Caco-2 (cell line): ENCODE measurements at places on chromosomes 13 and 19. TPM values are rescaled to one million over a fixed set of nuclear protein-coding genes. Genes with fewer than 3 reads are reported as not detected.

DNA sequence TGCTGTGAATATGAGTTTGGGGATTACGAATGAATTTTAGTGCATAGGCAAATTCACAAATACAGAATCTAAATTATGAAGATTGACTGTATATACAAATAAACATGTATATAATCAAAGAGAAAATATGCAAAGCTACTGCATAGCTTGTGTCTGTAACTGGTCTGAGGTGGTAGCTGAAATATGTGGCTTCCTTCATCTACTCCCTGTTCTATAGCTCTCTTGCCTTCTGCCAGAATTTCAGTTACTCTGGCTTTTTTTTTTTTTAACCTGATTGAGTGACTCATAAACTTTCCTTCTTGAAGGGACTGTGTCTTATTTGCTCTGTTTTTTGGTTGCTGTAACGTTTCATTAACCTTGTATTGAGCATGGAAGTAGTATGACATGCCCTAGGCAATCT is 26.6 kb downstream of the DNAJC3 start:
- no peak overlapping the region for H3K27ac ChIP-seq
- DNase-seq = no peak
- no peaks in the 10 kb centered on the region for H3K4me1 ChIP-seq
- H3K27me3 ChIP-seq = no peaks in the 10 kb centered on the region
- H3K36me3 ChIP-seq = no peaks in the 10 kb centered on the region

- H3K4me3 ChIP-seq = no peak overlapping the region
- H3K27me3 ChIP-seq = no peaks in the 10 kb centered on the region
- no peaks in the 10 kb centered on the region for H3K36me3 ChIP-seq
- no peak overlapping the region for H3K27ac ChIP-seq
Observed at GRCh38 chr19:23309926-23310325, 59.7 kb upstream of the ZNF724 start.

The FBXO27 gene
- total RNA-seq = 3.4 and 3.8 TPM in 2 replicates

The ZNF534 gene
- not detected in 2 replicates for total RNA-seq

DNA sequence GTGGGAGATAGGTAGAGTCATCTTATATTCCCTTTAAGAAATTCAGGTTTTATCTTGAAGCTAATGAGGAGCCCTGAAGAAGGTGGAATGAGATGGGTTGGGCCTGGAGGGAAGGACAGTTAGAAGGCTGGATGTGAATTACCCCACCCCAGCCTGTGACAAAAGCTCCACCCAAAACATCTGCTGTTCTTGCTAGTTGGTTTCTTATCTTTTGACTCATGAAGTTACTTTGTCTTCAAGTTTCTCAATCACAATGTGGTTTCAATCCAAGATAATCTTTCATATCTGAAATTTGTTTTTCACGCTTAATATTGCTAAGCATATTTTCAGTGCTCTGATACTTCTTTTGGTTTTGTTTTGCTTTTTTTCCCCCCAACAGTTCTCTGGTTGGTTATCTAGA is 38.3 kb upstream of the HMGB1 start:
- no peak for DNase-seq
- H3K27ac ChIP-seq = no peak overlapping the region
- H3K4me1 ChIP-seq = no peaks in the 10 kb centered on the region
- no peaks in the 10 kb centered on the region for H3K36me3 ChIP-seq
- no peaks in the 10 kb centered on the region for H3K27me3 ChIP-seq

The SYCN gene
- total RNA-seq = not detected in 2 replicates

The ACP7 gene
- total RNA-seq = 0.45 and 0.46 TPM in 2 replicates

The PEX11G gene
- total RNA-seq = 3.9 TPM in 2 replicates

The KLF1 gene
- not detected in 2 replicates for total RNA-seq

- peaks cover 3% of the 10 kb centered on the region; the same call in 1 of the 2 replicates for H3K4me1 ChIP-seq
- peak overlapping the region; percentile 44 for H3K4me3 ChIP-seq
- no peak for DNase-seq
Observed at GRCh38 chr19:4814625-4815425, 16.7 kb downstream of the TICAM1 start.

The CAMSAP3 gene
- total RNA-seq = 60.5 and 61.6 TPM in 2 replicates

DNA sequence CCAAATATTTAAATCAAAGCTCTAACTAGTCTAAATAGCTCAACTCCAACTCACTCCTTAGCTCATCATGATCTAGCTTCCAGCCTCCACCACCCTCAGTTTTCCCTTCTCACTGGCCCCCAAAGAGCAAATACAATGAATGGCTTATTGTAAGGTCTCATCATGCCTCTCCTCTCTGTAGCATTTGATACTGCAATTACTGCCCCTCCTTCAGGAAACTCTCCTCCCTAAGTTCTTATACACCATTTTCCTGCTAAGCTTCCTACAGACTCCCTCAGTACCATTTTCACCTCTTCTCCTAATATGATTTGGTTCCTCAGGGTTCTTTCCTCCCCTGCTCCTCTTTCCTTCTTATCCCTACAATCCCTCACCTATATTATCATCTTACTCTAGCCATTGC is 12.8 kb downstream of the KPNA3 start:
- no peak for DNase-seq
- peaks cover 12% of the 10 kb centered on the region; the same call in 1 of the 2 replicates for H3K4me1 ChIP-seq
- no peaks in the 10 kb centered on the region for H3K36me3 ChIP-seq
- no peak overlapping the region for H3K4me3 ChIP-seq

DNA sequence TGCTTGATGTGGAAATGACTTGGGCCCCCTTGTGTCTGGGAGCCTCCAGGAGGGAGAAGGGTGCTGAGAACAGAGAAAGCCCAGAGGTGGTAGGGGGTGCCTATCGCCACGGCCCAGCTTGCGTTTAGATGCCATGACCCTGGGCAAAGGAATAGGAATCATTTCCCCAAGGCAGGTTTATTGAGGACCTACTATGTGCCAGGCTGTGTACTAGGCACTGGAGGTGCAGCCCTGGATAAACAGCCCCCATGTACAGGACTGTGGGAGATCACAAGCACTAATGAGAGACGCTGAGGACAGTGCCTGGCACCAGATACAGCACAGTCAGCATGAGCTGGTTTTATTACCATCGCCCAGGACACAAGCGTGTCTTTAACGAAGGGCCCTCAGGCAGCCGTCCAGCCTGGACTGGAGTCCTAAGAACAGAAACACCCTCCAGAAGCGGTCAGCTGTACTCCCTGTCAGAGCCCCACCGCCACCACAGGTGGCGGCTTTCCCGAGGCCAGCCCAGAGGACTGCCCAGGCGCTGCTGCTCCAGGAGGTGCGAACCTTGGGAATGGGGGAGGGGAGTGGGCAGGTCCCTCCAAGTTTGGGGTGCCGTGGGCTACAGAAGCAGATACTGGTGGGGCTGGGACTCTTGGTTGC is 4.6 kb downstream of the TMEM147 start:
- H3K4me1 ChIP-seq = peaks cover 8% of the 10 kb centered on the region; the same call in 1 of the 2 replicates
- H3K4me3 ChIP-seq = no peak overlapping the region
- no peak overlapping the region for H3K27ac ChIP-seq
- no peaks in the 10 kb centered on the region for H3K27me3 ChIP-seq
- peaks cover 3% of the 10 kb centered on the region; the same call in 1 of the 2 replicates for H3K36me3 ChIP-seq

DNA sequence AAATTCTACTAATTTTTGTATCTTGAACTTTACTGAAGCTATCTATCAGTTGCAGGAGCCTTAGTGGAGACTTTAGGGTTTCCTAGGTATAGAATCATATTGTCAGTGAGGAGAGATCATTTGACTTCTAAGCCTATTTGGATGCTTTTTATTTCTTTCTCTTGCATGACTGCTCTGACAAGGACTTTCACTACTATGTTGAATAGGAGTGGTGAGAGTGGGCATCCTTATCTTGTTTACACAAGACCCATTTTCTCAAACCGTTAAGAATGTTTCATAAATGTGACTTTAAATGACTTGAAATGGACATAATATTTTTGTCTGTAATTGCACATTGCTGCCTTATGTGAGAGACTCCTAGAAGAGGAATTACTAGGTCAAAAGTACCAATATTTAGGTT is 17.9 kb upstream of the CSNK1A1L start:
- H3K27ac ChIP-seq = no peak overlapping the region
- H3K4me1 ChIP-seq = no peaks in the 10 kb centered on the region
- DNase-seq = no peak
- H3K4me3 ChIP-seq = no peak overlapping the region

DNA sequence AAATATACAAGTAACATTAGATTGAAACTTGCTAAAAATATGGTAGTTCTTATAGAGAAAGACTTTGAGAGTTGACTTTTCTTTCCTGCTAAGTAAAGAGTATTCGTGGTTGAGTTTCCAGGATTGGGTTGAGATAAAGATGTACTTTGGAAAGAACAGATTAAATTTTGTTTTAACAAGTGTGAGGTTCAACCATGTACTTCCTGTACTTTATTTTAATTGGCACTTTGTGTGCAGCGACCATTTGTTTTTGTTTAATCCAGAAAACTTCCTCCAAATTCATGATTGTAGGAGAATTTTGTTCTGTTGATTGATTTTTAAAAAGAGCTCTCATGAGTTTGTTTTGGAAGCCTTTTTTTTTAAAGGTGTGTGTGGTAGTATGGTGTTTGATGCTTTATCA is 46.9 kb downstream of the PAN3 start:
- no peaks in the 10 kb centered on the region for H3K4me1 ChIP-seq
- no peak overlapping the region for H3K27ac ChIP-seq
- H3K36me3 ChIP-seq = no peaks in the 10 kb centered on the region

GRCh38 chr13:31699650-31700049 is 39.7 kb upstream of the RXFP2 start:
- no peaks in the 10 kb centered on the region for H3K36me3 ChIP-seq
- no peaks in the 10 kb centered on the region for H3K27me3 ChIP-seq
- no peaks in the 10 kb centered on the region for H3K4me1 ChIP-seq
- DNase-seq = no peak
- H3K27ac ChIP-seq = no peak overlapping the region

- H3K27me3 ChIP-seq = no peaks in the 10 kb centered on the region
- no peak overlapping the region for H3K4me3 ChIP-seq
- peaks cover 10% of the 10 kb centered on the region for H3K4me1 ChIP-seq
- no peak for DNase-seq
- H3K36me3 ChIP-seq = no peaks in the 10 kb centered on the region
Observed at GRCh38 chr13:40311356-40312101, 354.9 kb downstream of the FOXO1 start.

GRCh38 chr19:38277549-38277948 is 13.2 kb downstream of the SPINT2 start:
- peaks cover 51% of the 10 kb centered on the region for H3K4me1 ChIP-seq
- DNase-seq = peak; percentile 73

DNA sequence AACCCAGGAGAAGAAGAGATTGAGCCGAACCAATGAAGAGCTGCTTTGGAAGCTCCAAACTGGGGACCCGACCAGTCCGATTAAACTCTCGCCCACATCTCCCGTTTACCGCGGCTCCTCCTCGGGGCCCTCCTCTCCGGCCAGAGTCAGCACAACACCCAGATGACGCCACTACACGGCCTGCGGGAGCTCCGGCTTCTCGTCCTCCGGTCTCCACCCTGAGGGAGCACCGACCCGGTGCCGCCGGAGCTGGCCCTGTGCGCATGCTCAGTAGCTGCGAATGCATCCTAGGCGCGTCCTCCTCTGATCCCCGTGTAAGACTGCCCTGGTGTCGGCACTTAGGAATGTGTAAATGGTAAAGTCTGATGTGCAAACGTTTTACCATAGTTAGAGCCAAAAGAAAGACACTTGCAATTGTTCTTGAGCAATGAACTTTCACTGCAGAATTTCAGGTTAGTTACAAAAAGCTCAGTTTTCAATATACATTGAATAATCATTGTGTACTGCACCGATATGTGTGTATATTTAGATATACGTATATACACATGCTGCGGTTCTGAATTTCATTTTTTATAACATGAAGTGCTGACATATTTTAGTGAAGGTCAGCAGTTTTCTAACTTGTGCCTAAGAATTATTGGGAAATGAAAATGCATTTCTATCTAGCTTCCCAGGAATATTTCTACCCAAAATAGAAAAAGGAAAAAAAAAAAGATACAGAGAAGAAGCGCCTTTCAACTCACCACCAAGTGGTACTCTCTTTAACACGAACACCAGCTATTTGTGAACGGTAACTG is 92.2 kb downstream of the SLC7A1 start:
- no peak for DNase-seq
- no peaks in the 10 kb centered on the region for H3K27me3 ChIP-seq
- H3K4me3 ChIP-seq = no peak overlapping the region
- no peaks in the 10 kb centered on the region for H3K36me3 ChIP-seq
- H3K27ac ChIP-seq = no peak overlapping the region

The ZNF730 gene
- not detected in 2 replicates for total RNA-seq

GRCh38 chr13:101979825-101980224 is 422.0 kb downstream of the FGF14 start:
- H3K4me1 ChIP-seq = 0 out of 2 replicates have a peak, but pooled peaks cover 7% of the 10 kb centered on the region
- no peaks in the 10 kb centered on the region for H3K36me3 ChIP-seq
- no peak overlapping the region for H3K4me3 ChIP-seq
- no peak for DNase-seq
- no peaks in the 10 kb centered on the region for H3K27me3 ChIP-seq
- no peak overlapping the region for H3K27ac ChIP-seq

The POSTN gene
- total RNA-seq = 0.21 and 0.29 TPM in 2 replicates

DNA sequence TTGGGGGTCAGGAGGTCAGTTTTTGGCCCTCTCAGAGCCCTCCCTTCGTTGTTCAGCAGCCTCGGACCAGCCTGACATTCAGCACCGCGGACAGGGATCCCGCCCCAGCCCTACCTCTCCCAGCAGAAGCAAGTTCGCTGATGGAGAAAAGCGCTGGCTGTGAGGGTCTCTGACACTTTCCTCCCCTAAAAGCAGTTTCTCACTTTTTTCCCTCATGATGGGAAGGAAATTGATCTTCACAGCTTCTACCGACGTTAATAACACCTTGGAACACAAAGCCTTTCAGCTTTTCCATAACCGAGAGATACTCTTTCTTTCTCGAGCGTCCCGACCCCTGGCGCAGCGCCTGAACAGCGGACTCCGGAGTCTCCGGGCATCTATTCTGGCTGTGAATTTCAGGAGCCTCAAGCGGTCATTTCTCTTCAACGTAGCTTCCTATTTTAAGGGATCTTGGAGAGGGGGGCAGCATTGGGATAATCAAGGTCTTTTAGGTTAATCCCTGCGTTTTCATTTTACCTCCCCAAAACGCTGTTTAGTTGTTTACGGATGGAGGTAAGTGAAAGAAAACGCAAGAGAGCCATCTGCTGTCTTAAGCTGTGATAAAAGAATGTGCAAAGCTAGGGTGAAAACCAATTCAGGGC is 467.2 kb downstream of the ITGBL1 start:
- DNase-seq = peak; percentile 36
- H3K4me3 ChIP-seq = no peak overlapping the region
- no peaks in the 10 kb centered on the region for H3K4me1 ChIP-seq
- H3K27me3 ChIP-seq = no peaks in the 10 kb centered on the region

GRCh38 chr13:99527301-99527700 is 26.0 kb downstream of the TM9SF2 start:
- H3K27me3 ChIP-seq = no peaks in the 10 kb centered on the region
- no peak for DNase-seq
- H3K36me3 ChIP-seq = no peaks in the 10 kb centered on the region; the same call in 1 of the 2 replicates
- no peak overlapping the region for H3K4me3 ChIP-seq
- no peak overlapping the region for H3K27ac ChIP-seq
- no peaks in the 10 kb centered on the region for H3K4me1 ChIP-seq

The PEAK3 gene
- total RNA-seq = not detected in 2 replicates

DNA sequence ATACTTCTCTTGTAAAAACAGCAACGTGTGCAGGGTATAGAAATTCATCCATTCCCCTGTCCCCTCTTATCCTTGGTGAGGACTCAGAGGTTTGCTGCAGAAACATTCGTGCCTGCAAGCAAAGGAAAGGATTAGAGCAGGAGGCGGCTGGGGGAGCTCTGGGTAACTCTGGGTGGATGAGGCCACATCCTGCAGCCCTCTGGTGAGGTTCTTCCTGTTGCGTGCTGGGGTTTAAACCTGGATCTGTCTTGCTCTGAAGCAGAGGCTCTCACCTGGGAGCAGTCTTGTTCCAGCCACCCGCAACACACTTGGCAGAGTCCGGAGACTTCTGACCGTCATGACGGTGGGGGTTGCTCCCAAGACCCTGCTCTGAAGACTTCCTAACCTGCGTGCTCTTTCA is 69.2 kb downstream of the ATP11A start:
- H3K36me3 ChIP-seq = peaks cover 1% of the 10 kb centered on the region; the same call in 1 of the 2 replicates
- H3K4me1 ChIP-seq = peaks cover 26% of the 10 kb centered on the region
- no peak overlapping the region for H3K4me3 ChIP-seq
- DNase-seq = no peak
- no peaks in the 10 kb centered on the region for H3K27me3 ChIP-seq
